ENCODE measurements at places on chromosomes 16 and 17.

- DNase-seq, result no peak
Observed at GRCh38 chr16:77540646-77541045, 105.8 kb upstream of the ADAMTS18 start.

DNA sequence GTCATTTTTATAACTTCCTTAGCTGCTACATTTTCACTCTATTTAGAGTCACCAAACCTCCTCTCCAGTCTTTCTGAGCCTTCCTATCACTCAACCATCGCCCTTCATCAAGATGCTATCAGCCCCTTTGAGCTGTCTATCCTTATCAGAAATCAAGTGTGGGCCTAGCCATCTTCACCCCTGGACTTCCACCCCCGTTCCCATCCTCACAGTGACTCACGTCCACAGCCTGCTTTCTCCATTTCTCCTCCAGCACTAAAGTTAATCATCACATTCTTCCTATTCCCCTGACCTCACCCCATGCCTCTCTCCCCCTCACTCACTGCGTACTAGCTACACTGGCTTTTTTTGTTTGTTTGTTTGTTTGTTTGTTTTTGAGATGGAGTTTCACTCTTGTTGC lies 2.4 kb upstream of the TEKT3 start:
- DNase-seq, result no peak

DNA sequence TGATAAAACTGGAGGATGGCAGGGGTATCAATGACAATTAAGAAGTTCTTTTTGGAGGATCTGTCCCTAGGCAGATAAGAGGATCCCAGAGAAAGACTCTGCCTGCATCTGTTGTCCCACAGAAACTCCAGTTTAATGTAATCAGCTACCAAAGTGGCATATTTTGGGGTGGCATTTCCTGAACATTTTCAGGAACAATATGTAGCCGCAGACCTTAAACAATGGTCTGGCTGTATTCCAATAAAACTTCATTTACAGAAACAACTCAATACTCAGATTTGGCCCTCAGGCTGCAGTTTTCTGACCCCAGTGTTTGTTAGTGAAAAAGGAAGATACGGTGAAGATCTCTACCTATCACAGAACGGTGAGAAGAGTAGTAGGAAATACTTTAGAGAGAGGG lies 46.1 kb downstream of the KCNJ16 start:
- no peak for DNase-seq

- no peak for DNase-seq
Observed at GRCh38 chr16:30741461-30741914, 6.7 kb upstream of the PHKG2 start.

GRCh38 chr16:11425140-11425539 lies 79.9 kb downstream of the RMI2 start:
- DNase-seq, result no peak

DNA sequence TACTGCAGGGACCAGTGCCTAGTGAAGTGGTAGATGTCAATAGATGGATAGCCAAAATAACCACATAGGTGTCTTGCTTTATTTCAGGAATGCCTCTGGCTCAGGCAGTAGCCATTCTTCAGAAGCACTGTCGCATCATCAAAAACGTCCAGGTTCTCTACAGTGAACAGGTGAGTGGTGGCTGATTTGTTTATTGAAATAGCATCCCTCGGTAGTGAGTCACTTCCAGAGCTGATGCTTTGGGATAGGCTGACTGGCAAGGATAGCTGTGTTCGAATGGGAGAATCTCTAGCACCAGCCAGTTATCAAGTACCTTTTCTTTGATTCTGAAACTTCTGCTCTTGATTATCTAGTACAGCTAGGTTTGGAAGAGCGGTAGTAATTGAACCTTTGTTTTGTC lies 10.3 kb downstream of the PHAF1 start:
- no peak for DNase-seq

- no peak for DNase-seq
Observed at GRCh38 chr17:58667934-58668597, 23.8 kb downstream of the TEX14 start.

DNA sequence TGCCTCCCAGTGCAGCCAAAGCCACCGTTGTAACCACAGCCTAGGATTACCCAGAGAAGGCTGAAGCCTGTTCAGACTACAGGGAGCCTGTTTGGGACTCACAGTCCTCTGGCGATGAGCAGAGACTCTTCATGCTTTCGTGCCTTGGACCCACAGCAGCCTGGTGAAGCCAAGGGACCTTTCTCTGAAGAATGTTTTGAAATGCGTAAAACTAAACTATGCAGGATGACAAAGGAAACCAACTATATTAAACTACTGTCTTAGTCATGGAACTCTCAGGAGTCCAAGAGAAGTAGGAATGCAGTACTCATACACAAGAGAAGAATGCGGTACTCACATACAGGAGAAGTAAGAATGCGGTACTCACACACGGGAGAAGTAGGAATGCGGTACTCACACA lies 20.9 kb downstream of the ABR start:
- DNase-seq, result no peak

GRCh38 chr17:12566291-12566690 lies 99.4 kb upstream of the MYOCD start:
- no peak for DNase-seq

DNA sequence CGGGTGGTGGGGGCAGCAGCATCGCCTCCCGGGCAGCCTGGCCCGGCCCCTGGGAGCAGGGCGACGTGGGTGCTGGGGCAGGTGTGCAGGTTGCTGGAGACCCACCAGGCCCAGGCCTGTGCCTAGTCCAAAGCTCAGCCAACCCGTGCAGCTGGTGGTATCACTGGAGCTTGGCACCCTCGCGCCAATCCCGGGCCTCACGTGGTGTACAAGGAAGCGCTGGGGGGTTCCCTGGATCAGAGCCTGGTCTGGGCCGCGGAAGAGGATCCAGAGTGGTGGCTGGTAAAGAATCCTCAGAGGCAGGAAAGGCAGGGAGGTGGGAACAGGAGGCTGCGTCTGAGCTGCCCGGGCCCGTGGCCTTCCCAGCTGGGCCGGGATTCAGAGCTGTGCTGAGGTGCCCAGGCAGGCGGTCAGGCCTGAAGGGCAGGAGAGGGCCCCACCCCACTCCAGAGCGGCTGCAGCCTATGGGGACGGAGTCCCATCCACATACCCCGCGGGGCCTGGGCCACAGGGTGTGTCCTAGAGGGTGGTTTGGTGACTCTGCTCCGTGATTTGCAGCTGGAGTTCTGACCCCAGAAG lies 36.2 kb downstream of the ZFPM1 start:
- DNase-seq, result no peak

GRCh38 chr17:59151591-59151990 lies 3.4 kb downstream of the SKA2 start:
- no peak for DNase-seq

- DNase-seq, result no peak
Observed at GRCh38 chr17:74391771-74392170, 24.5 kb downstream of the GPR142 start.

DNA sequence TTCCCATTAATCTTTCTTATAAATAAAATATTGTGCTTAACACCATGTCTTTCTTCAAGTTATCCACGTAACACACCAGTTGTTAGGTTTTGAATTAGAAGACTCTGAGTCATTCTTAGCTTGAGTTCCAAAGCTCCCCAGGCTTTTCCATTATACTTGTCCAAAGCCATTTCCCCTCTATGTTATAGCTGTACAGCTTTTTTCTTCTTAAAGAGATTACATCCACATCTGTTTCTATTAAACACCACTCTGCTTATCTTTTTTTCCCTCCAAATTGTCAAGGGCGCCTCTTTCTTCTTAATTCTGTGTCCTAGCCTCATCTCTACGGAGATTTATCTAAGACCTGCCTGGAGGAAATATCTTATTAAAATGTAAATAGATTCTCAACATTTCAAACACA lies 139.4 kb upstream of the CPHXL start:
- DNase-seq, result no peak

Data from activated naive CD8-positive, alpha-beta T cell treated with anti-CD3 and anti-CD28 coated beads, Interleukin-2, amount 50 U/mL, for 16 hours (primary cell).